SJSA1 (cell line): ENCODE measurements at places on chromosomes 13 and 19. TPM values are rescaled to one million over a fixed set of nuclear protein-coding genes. Genes with fewer than 3 reads are reported as not detected.

LRRC63 gene
- not detected in 2 replicates for total RNA-seq

PCDH9 gene
- total RNA-seq = 1.1 and 2.2 TPM in 2 replicates

LHB gene
- 0.34 TPM in 1 of 2 replicates, not detected in the other for total RNA-seq

DNA sequence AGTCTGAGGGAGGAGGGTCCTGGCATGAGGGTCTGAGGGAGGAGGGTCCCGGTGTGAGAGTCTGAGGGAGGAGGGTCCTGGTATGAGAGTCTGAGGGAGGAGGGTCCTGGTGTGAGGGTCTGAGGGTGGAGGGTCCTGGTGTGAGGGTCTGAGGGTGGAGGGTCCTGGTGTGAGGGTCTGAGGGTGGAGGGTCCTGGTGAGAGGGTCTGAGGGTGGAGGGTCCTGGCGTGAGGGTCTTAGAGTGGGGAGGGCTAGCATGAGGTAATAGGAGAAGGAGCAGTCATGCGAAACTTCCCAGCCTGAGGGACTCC, 194.8 kb downstream of the TEX29 start:
- no peak for DNase-seq
- peaks cover 4% of the 10 kb centered on the region; the same call in 1 of the 2 replicates for H3K4me1 ChIP-seq
- no peaks in the 10 kb centered on the region for H3K36me3 ChIP-seq
- H3K27ac ChIP-seq = no peak overlapping the region

DNA sequence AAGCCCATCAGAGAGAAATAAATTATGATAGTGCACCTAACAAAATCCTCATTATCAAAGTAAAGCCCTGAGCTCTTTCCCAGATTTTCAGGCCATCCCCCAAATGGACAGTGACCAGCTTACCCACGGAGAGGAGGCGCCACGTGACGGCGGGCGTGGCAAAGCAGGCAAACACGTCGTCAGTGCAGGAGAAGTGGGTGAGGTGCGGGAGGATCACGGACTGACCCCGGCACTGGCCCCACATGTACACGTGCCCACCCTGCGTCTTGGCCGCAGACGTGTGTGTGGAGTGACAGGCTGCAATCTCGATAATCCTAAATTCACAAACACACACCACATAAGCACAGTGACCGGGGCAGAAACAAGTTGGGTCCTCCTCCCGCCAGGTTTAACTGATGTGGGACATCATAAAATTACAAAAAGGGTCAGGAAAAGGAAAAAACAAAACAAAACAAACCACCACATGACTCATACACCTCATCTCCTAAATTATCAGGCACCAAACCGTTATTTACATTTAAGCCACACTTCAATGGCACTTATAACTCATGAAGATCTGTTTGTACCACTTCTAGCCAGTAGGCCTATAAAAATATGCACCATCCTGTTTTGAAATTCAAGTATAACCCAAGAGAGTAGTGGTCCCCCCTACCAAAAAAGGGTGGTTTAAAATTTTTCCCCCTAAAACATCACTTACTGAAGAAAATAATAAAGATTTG, 30.1 kb downstream of the RCBTB2 start:
- H3K36me3 ChIP-seq = no peaks in the 10 kb centered on the region
- no peak overlapping the region for H3K27ac ChIP-seq
- no peak overlapping the region for H3K4me3 ChIP-seq
- peaks cover 6% of the 10 kb centered on the region; the same call in 1 of the 2 replicates for H3K4me1 ChIP-seq
- no peaks in the 10 kb centered on the region for H3K27me3 ChIP-seq
- DNase-seq = no peak

GRCh38 chr19:36916991-36917390, 859 bp downstream of the ZNF568 start:
- no peaks in the 10 kb centered on the region for H3K4me1 ChIP-seq
- no peak overlapping the region for H3K27ac ChIP-seq
- H3K36me3 ChIP-seq = no peaks in the 10 kb centered on the region
- H3K4me3 ChIP-seq = no peak overlapping the region

DNA sequence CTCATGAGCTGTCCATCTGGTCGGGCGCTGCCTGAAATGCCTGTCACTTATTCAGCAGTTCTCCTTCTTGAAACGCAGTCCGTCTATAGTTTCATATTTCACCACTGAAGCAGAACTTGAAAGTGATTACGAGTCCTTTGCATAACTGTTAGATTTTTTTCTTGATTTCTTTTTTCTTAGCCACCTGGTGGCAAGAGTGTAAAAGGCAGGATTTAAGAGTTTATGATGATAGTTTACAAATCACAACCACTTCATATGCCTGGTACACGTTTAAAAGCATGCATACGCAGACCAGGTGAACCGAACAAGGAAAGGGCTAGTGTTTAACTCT, 45.8 kb downstream of the GGACT start:
- H3K4me1 ChIP-seq = no peaks in the 10 kb centered on the region
- H3K27me3 ChIP-seq = no peaks in the 10 kb centered on the region
- H3K36me3 ChIP-seq = no peaks in the 10 kb centered on the region
- no peak overlapping the region for H3K4me3 ChIP-seq

DNA sequence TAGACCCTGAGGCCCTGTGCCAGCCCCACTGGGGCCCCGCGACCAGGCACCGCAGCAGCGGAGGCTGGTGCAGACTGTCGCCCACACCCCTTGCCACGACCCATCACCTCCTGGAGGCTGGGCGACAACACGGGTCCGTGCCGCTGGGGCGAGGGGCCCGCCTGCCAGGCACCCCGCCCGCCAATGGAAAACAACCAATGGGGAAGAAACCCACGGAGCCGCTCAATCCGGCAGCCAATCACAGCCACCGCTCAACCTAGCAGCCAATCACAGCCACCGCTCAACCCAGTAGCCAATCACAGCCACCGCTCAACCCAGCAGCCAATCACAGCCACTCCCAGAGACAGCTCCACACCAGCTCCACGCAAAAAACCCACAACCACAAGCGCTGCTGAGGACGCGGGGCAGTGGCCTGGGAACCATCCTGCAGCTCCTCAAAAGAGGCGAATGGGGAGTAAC, 29.7 kb downstream of the GPX4 start:
- H3K4me1 ChIP-seq = peaks cover 35% of the 10 kb centered on the region
- H3K27ac ChIP-seq = no peak overlapping the region
- no peak for DNase-seq
- no peaks in the 10 kb centered on the region for H3K27me3 ChIP-seq

GRCh38 chr19:1166872-1167573, 7.0 kb downstream of the SBNO2 start:
- H3K4me3 ChIP-seq = no peak overlapping the region
- no peak for DNase-seq
- H3K36me3 ChIP-seq = peaks cover 41% of the 10 kb centered on the region
- no peaks in the 10 kb centered on the region for H3K27me3 ChIP-seq

DNA sequence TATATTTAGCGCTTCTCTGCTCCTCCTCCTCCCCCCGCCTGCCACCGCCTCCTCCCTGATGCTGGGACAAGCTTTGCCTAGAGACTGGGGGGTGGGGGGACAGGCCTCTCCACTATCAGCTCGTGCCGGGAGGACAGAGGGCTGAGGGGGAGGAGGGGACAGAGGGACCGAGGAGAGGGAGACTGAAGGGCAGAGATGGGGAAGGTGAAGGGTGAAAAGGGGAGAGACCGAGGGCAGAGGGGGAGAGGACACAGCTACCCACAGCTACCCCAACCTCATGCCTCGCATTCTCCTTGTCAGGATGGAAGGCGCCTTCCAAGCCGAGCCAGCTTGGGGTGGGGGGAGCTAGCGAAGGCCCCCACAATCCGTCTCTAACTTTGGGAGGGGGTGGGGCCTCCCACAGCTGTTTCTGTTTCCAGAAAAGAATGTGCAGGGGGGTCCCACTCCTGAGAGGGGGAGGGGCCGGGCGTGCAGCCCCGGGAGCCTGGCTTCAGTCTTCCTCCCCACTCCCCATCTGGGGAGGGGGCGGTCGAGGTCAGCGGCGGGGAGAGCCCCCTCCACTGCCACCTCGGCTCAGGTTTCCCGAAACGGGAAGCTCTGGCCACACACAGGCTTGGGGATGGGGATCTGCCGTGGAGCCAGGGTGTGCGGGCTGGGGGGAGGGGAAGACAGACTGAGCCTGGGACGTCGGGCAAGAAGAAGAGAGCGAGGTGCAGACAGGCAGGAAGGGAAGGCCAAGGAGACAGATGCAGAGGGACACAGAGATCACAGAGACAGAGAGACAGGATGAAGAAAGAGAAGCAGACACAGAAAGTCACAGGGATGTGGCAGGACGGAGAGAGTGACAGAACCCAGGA, 1.6 kb downstream of the DACT3 start:
- no peak overlapping the region for H3K27ac ChIP-seq
- H3K4me3 ChIP-seq = no peak overlapping the region
- DNase-seq = no peak
- H3K27me3 ChIP-seq = no peaks in the 10 kb centered on the region; the same call in 1 of the 2 replicates
- no peaks in the 10 kb centered on the region for H3K36me3 ChIP-seq
